ENCODE measurements at places on chromosomes 2 and 18.

- no peak for DNase-seq
- no peaks in the 10 kb centered on the region for H3K36me3 ChIP-seq
- no peak overlapping the region for H3K27ac ChIP-seq
These were observed 13.8 kb downstream of the TPO start for GRCh38 chr2:1427086-1427485.

GRCh38 chr2:227829337-227829736 lies 15.7 kb downstream of the CCL20 start:
- no peak for DNase-seq
- no peak overlapping the region for H3K27ac ChIP-seq
- no peaks in the 10 kb centered on the region for H3K36me3 ChIP-seq
- H3K4me1 ChIP-seq: peaks cover 9% of the 10 kb centered on the region

DNA sequence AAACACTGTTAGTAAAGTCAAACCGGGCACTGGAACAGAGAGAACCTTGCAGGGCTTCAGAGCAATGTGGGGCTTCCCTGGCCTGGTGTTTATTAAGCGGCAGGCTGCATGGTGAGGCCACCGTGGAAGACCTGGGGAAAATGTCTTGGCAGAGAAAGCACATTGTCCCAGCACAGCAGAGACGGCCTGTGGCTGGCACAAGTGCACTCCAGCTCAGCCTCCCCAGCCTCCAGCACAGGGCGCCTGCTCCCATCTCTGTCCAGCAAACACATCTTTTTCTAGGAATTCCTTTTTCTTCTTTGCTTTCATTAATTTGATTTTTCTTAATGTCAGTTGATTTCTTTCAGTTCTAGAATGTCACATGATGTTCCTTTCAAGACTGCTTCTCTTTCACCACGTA lies 138.2 kb upstream of the NFATC1 start:
- H3K27ac ChIP-seq: no peak overlapping the region
- H3K27me3 ChIP-seq: no peaks in the 10 kb centered on the region
- no peak for DNase-seq
- no peak overlapping the region for H3K4me3 ChIP-seq

DNA sequence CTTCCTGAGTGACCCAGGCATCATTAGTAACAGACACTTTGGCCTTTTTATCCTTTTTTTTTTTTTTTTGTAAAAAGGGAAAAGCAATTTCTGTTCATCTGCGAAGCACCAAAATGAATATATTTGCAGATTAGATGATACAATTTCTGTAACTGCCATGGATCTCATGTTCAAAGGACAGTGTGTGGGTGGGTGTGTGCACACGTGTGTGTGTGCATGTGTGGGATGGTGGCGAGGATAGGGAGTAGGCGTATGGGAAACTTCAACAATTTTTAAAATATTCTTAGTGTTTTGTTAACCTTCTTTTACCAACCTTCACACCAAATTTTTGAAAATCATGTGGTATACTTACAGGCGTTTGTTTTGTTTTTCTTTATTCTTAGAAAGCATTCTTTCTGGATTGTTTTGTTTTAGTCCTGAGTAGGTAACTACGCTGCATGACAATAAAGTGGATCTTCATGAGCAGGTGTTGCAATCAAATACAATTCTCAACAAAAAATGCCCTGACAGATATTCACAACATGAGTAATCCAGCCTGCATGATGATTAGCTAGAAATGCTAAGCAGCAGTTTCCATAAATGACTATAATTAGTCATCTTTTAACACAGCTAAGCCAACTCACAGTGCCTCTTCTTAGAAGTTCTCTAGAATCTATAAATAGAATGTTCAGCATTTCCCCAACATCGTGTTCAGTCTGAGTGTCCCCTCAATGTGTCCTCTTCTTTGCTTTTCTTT lies 53.5 kb upstream of the RMDN2 start:
- DNase-seq: no peak
- no peaks in the 10 kb centered on the region for H3K36me3 ChIP-seq
- peak overlapping the region; percentile 99 for H3K27ac ChIP-seq
- peak overlapping the region; percentile 67 for H3K4me3 ChIP-seq
- H3K4me1 ChIP-seq: peaks cover 69% of the 10 kb centered on the region
- no peaks in the 10 kb centered on the region for H3K27me3 ChIP-seq

GRCh38 chr2:241689306-241689705 lies 2.7 kb upstream of the DTYMK start:
- H3K4me1 ChIP-seq: peaks cover 35% of the 10 kb centered on the region
- peak overlapping the region; percentile 86 for H3K27ac ChIP-seq
- no peaks in the 10 kb centered on the region for H3K27me3 ChIP-seq
- peaks cover 83% of the 10 kb centered on the region for H3K36me3 ChIP-seq
- DNase-seq: peak; percentile 55

- H3K27me3 ChIP-seq: no peaks in the 10 kb centered on the region
- H3K36me3 ChIP-seq: peaks cover 49% of the 10 kb centered on the region
- H3K27ac ChIP-seq: no peak overlapping the region
- no peak for DNase-seq
- H3K4me3 ChIP-seq: no peak overlapping the region
These were observed 31.6 kb downstream of the RNF144A start for GRCh38 chr2:6948677-6949351.

DNA sequence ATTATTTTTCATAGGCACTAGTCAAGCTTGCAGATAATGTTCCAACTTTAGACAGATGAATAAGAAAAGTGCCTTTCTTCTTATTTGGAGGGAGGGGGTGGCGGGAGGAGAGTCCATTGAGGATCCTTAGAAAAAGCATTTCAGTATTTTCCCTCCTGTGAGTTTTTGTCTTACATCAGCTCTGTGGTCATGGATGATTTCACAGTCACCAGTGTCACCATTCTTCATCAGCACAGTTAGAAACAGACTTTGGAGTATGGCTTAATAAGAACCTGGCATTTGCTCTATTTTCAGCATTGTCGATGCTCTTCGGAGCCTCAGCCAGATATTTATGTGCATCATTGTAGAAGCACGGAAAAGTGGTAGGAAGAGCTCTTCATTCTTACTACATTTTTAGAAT lies 70.1 kb downstream of the SLC39A10 start:
- H3K27me3 ChIP-seq: no peaks in the 10 kb centered on the region
- no peak for DNase-seq
- peaks cover 82% of the 10 kb centered on the region for H3K36me3 ChIP-seq
- no peaks in the 10 kb centered on the region for H3K4me1 ChIP-seq
- H3K4me3 ChIP-seq: no peak overlapping the region

- no peak overlapping the region for H3K4me3 ChIP-seq
- no peaks in the 10 kb centered on the region for H3K36me3 ChIP-seq
- DNase-seq: no peak
- H3K27me3 ChIP-seq: peaks cover 84% of the 10 kb centered on the region
These were observed 899 bp downstream of the RAX start for GRCh38 chr18:59272221-59272888.

DNA sequence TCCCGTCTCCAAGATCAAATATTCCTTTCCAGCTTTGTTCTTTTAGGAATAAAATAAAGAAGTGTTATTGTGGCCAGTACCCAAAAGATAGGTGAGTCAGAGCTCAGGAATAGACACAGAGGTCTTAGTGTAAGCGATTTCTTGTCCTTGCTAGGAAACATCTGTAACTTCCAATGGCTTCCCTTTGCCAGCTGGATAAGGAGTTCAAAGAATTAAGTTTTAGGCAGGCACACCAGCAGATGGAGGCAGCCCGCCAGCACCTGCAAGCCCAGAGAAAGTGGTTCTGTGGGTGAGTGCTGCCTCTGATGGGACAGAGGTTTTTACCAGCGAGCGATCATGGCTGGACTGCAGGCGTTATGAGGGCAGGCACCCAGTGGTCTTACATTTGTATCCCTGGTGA lies 125.4 kb downstream of the MGAT5 start:
- DNase-seq: no peak
- peaks cover 2% of the 10 kb centered on the region for H3K4me1 ChIP-seq
- no peak overlapping the region for H3K4me3 ChIP-seq
- H3K27me3 ChIP-seq: no peaks in the 10 kb centered on the region

DNA sequence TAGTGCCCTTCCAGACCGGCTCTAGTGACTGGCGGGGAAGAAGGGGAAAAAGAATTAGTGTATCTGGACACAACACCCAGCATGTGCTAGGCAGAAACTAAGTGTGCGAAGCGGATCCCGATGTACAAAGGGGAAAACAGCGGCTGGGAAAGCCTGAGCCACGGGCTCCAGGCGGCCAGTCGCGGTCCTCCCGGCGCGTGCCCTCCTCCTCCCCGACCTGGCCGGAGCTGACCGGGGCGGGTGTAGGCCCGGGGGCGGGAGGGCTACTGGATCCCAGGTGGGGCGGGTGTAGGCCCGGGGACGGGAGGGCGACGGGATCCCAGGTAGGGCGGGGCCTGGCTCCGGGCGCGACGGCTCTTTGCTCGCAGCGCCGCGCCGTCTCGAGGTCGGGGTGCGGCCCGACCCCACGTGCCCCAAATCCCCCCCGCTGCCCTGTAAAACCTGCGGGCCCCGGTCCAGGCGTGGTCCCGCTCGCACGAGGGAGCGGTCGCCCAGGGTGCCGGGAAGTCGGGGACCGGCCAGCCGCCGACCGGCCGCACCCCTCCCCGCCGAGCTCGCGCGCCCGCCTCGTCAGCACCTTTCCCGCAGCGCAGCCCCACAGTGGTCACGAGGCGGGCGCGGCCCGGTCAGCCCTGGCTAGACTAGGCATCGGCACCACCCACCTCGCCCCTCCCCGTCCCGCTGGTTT lies 48.8 kb downstream of the C2orf42 start:
- no peaks in the 10 kb centered on the region for H3K27me3 ChIP-seq
- H3K4me1 ChIP-seq: peaks cover 78% of the 10 kb centered on the region
- peak overlapping the region; percentile 100 for H3K27ac ChIP-seq
- no peak for DNase-seq

DNA sequence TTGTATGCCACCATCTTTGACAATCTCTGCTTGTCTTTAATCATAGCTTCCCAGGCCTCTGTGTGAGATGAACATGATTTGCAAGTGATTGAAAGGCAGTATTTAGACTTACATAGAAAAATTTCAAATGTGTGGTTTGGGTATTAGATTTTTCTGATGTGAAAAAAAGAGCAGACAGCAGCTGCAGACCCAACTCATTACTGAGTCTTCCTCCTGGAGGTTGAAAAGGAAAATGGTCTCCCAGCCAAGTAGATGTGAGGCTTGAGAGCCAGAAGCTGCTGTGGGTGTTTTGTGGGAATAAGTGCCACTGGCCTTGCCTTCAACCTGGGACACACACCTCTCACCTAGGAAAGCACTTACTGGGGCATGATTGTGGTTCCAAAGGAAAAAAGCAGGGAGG lies 92.5 kb downstream of the KCTD18 start:
- H3K27me3 ChIP-seq: no peaks in the 10 kb centered on the region
- H3K27ac ChIP-seq: no peak overlapping the region
- peaks cover 2% of the 10 kb centered on the region for H3K4me1 ChIP-seq
- peaks cover 5% of the 10 kb centered on the region for H3K36me3 ChIP-seq
- H3K4me3 ChIP-seq: no peak overlapping the region

DNA sequence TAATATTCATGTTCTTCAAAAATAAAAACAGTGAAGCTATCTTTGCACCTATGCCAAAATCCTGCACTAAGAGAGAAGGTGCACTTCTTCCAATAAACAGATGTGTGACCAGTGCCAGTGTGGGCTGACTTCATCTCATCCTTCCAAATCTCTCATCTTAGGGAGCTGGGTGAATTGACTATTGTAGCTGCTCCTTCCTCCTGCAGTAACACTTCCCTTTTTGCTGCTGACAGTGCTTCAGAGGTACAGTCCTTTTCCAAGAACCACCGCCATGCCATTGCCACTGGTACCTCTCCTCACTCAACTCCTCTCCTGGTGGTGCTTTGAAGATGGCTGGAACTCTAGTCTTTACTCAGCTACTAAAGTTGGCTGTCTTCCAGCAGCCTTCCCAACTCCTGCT lies 42.1 kb upstream of the ARHGAP25 start:
- H3K27me3 ChIP-seq: peaks cover 12% of the 10 kb centered on the region
- DNase-seq: no peak
- no peak overlapping the region for H3K27ac ChIP-seq
- H3K36me3 ChIP-seq: no peaks in the 10 kb centered on the region
- H3K4me3 ChIP-seq: no peak overlapping the region
- H3K4me1 ChIP-seq: peaks cover 27% of the 10 kb centered on the region

- DNase-seq: no peak
- H3K4me3 ChIP-seq: no peak overlapping the region
- no peak overlapping the region for H3K27ac ChIP-seq
- no peaks in the 10 kb centered on the region for H3K27me3 ChIP-seq
These were observed 472.9 kb downstream of the PTPRM start for GRCh38 chr18:8040021-8040420.

- no peak overlapping the region for H3K4me3 ChIP-seq
- no peaks in the 10 kb centered on the region for H3K27me3 ChIP-seq
- no peak for DNase-seq
- H3K36me3 ChIP-seq: no peaks in the 10 kb centered on the region
These were observed 199.2 kb downstream of the KLHL29 start for GRCh38 chr2:23584054-23584745.

DNA sequence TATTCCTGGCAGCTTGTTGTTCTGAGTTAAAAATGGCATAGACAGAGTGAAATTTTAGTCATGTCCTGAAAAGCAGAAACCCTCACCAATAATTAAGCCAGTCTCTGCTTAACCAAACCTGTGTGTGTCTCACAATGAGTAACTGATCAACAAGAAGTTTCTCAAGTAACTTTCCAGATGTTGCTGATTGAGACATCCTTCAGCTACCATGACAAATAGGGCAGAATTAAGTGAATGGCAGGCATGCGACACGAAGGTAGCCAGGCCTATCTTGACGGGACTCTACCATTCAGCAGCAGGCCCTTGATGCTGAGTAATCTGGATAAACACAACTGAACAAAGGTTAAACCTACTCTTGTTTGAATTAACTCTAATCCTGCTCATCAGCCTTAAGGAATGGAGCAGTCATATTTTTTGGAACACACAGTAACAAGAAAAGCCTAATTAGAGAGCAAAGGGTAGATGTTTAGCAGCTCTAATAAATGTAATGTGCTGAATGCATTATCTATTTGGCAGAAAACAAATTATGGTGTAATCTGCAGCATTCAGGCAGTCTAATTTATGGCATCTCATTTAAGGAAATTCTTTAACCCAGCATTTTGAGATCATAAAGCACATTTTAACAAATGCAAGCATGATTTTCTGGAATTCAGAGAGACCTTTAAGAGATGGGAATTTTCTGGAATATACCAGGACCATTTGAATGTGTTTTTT lies 159.5 kb upstream of the EPHA4 start:
- H3K36me3 ChIP-seq: no peaks in the 10 kb centered on the region
- H3K4me3 ChIP-seq: no peak overlapping the region
- H3K27ac ChIP-seq: no peak overlapping the region
- H3K27me3 ChIP-seq: no peaks in the 10 kb centered on the region

Measured in activated T-cell treated with anti-CD3 and anti-CD28 coated beads, Interleukin-2, amount 50 U/mL, for 24 hours (primary cell).